H7 (cell line): ENCODE measurements at places on chromosomes 12 and 14. TPM values are rescaled to one million over a fixed set of nuclear protein-coding genes. Genes with fewer than 3 reads are reported as not detected.

The CYP27B1 gene
- total RNA-seq: 0.26 and 0.59 TPM in 2 replicates

- DNase-seq: no peak
These were observed 247.5 kb downstream of the SLC16A7 start for GRCh38 chr12:59843260-59843843.

GRCh38 chr12:52043386-52044212 is 7.6 kb upstream of the NR4A1 start:
- DNase-seq: no peak

DNA sequence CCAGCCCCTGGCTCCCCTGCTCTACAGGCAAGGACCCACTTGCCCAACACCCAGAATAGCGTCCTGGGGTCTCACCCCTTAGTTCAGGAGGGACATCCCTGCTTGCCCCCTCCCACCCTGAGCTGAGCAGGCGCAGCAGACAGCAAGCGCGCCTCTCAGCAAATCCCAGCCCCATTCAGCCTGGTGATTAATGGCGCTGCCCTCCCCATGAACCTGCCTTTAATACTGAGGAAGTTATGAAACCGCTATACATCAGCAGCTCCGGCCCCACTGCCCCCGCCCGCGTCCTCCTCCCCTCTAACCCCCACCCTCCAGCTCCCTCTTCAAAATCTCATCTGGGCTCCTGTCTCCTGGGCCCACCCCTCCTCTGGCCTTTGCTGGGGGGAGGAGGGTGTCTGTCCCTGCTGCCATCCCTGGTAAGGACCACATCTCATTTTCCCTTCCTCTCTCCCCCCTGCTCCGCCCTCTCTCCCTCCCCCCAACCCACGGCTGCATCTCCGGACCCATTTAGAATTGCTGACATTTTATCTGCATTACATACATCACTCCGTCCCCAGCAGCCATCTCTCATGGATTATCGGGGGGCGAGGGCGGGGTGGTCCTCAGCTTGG is 7.1 kb upstream of the SMUG1 start:
- DNase-seq: no peak

- no peak for DNase-seq
These were observed 16.1 kb downstream of the NTN4 start for GRCh38 chr12:95774311-95775045.

GRCh38 chr14:68762953-68763764 is 29.7 kb downstream of the ZFP36L1 start:
- DNase-seq: peak; percentile 87
